Fibroblast of the aortic adventitia (primary cell): ENCODE measurements at places on chromosomes 1 and 21. TPM values are rescaled to one million over a fixed set of nuclear protein-coding genes. Genes with fewer than 3 reads are reported as not detected.

TGFB2 gene
- total RNA-seq = 0.82 and 13.5 TPM in 2 replicates

SLAMF1 gene
- total RNA-seq = not detected in 2 replicates

DNA sequence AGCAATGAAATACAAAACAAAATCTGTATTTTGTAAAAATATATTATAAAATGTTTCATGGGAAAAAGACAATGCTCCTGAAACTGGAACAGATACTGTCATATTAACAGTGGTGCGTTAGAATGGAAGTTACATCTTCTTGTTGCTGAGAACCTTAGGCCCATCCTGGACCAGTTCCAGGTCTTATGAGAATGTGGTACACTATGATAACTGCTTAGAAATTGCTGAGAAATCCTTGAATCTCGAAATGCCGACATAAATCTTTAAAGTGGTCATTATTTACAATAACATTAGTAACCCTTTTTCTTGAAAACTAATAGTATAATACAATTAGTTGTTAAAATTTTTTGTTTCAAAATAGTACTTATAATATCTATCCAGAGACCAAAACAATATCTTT lies 747.9 kb upstream of the NCAM2 start:
- DNase-seq = no peak

- DNase-seq = no peak
These were observed 56.0 kb upstream of the CNIH3 start for GRCh38 chr1:224559981-224560728.
